Bladder microvascular endothelial cell (primary cell): ENCODE measurements at places on chromosomes 4 and X. TPM values are rescaled to one million over a fixed set of nuclear protein-coding genes. Genes with fewer than 3 reads are reported as not detected.

UGT8 gene
- not detected in 2 replicates for total RNA-seq

LRRC66 gene
- total RNA-seq: 0.16 and 0.50 TPM in 2 replicates

CT45A5 gene
- total RNA-seq: not detected in 2 replicates

GUCY1B1 gene
- 0.81 and 6.9 TPM in 2 replicates for total RNA-seq

USP51 gene
- total RNA-seq: 0.49 and 2.6 TPM in 2 replicates

SPACA5 gene
- not detected in 2 replicates for total RNA-seq

AGA gene
- total RNA-seq: 20.6 and 37.0 TPM in 2 replicates

KLHL4 gene
- total RNA-seq: 3.9 and 87.8 TPM in 2 replicates

CDKN2AIP gene
- total RNA-seq: 12.1 and 13.8 TPM in 2 replicates

ADAMTS3 gene
- total RNA-seq: 0.65 and 2.7 TPM in 2 replicates

ANXA5 gene
- total RNA-seq: 151 and 510 TPM in 2 replicates

GABRB1 gene
- total RNA-seq: not detected in 2 replicates

SYTL5 gene
- under 0.01 TPM in 1 of 2 replicates, not detected in the other for total RNA-seq

CXorf49B gene
- not detected in 2 replicates for total RNA-seq

XKRX gene
- total RNA-seq: 0.06 TPM in 1 of 2 replicates, not detected in the other

WDR17 gene
- total RNA-seq: under 0.01 and 0.19 TPM in 2 replicates

NEUROG2 gene
- not detected in 2 replicates for total RNA-seq

GLRB gene
- total RNA-seq: 0.16 and 42.8 TPM in 2 replicates

ODAPH gene
- total RNA-seq: not detected in 2 replicates

RBM47 gene
- under 0.01 TPM in 1 of 2 replicates, not detected in the other for total RNA-seq

PF4V1 gene
- 0.25 TPM in 1 of 2 replicates, not detected in the other for total RNA-seq

NKAP gene
- 2.9 and 3.1 TPM in 2 replicates for total RNA-seq

MYOZ2 gene
- total RNA-seq: 0.16 TPM in 1 of 2 replicates, not detected in the other

PRSS48 gene
- total RNA-seq: not detected in 2 replicates

USP17L25 gene
- total RNA-seq: not detected in 2 replicates

ARHGAP36 gene
- not detected in 2 replicates for total RNA-seq

HS6ST2 gene
- total RNA-seq: under 0.01 and 0.13 TPM in 2 replicates

FAM47E gene
- 0.38 TPM in 1 of 2 replicates, not detected in the other for total RNA-seq

TMEM35A gene
- total RNA-seq: 0.16 and 1.3 TPM in 2 replicates

CSAG2 gene
- not detected in 2 replicates for total RNA-seq

MMAA gene
- total RNA-seq: 2.1 and 4.5 TPM in 2 replicates
